ENCODE measurements at places on chromosomes 1 and 21.
A peak's percentile ranks its signal among the peaks of the same experiment; 100 is the strongest.

- DNase-seq: no peak
These were observed 6.1 kb downstream of the ATAD3A start for GRCh38 chr1:1517973-1518620.

DNA sequence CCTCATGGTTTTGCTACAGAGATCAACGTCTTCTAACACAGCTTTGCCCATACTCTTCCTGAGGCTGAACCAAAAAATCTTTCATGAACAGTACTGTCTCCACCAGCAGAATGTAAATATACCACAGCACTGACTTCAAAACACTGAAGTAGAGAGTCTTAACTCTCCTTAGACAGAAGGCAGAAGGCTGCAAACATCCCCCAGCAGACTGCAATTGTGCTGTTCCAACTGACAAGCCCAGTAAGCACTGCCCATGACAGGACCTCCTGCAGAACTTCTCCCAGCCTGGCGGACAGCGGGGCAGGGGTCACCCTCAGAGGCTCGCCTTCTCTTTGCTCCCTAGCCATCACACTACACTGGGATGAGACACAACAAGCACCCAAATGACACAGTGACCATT, 218.7 kb downstream of the RERE start:
- DNase-seq: peak; percentile 9

DNA sequence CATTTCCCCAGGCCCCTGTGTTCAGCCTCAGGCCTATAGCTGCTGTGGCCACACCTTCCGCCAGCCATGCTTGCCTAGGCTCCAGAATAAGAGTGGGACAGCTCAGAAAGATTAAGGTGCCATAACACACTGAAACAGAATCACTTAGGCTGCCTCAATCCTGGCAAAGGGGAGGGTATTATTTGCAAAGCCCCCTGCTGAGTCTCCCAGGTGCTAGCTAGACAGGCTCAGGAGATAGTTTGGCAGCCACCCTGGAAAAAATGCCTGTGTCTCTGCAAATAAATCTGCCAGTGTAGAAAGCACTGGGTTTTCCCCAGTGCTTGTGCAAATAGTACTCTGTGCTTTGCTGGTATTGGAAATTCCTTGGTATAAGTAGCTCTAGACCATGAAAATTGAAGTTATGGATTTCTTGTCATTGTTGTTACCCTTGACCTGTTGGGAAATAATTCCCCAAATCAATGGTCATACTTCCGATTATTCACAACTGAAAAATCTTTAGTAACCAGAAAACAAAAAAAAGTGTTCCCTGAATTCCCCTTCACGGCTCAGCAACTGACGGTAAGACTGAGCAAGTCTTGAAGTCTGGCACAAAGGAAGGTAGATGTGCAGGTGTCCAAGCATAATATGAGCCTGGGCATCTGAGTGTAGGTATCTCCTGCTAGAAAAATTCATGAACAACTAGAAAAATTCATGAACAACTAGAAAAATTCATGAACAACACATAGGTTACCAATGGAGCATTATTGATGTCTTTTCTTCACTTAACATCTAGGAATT, 56.9 kb downstream of the PROX1 start:
- DNase-seq: no peak

DNA sequence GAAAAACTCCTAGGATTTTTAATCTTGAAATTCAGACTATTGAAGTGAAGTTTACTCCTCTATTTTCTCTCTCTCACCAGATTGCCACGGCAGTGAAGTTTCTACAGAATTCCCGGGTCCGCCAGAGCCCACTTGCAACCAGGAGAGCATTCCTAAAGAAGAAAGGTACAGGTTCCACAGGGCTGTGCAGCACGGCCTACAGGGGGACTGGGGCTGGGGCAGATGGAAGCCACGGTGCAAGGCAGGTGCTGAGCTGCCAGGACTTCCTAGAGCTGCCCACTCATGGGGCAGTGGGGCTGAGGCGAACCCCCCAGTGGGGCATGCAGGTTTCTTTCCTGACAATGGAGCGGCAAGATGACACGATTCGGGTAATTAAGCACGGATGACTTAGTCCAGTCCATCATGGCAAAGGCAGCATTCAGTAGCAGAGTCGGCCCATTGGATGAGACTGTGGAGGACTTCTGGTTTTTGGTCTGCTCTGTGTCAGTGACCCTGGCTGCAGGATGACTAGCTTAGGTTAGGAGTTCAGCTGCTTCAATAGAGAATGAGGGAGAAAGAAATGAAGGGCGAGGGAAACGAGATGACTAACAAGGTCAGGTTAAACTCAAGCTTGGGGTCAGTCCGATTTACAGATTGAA, 61.5 kb downstream of the PEX14 start:
- no peak for DNase-seq

- DNase-seq: no peak
These were observed 53.6 kb downstream of the CHODL start for GRCh38 chr21:18298228-18298627.

DNA sequence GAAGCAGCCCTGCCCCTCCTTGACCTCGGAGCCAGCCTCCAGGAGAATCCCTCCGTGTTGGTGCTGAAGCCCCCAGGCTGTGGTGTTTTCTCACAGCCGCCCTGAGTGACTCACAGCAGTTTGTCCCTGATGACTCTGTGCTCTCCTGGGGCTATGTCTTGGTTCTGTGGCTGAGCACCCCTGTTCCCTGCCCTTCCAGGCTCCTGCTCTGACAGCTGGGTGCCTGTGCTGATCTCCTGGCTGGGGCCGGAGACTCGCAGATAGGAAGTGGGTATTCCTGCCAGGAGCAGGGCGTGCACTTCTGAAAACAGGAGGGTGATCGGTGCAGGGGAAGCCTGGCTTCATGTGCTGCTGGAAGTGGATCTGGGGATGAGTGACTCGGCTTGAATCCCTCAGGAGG, 34.5 kb downstream of the POFUT2 start:
- peak; percentile 42 for DNase-seq

GRCh38 chr1:245888809-245889208, 618.3 kb downstream of the SMYD3 start:
- no peak for DNase-seq

- DNase-seq: no peak
These were observed 62.5 kb upstream of the BARHL2 start for GRCh38 chr1:90779573-90779972.

GRCh38 chr1:67609577-67610341, 75.2 kb upstream of the GADD45A start:
- no peak for DNase-seq

GRCh38 chr1:39107341-39108290, 81.5 kb downstream of the NDUFS5 start:
- no peak for DNase-seq

GRCh38 chr1:175207971-175208370, 15.4 kb upstream of the KIAA0040 start:
- DNase-seq: no peak

DNA sequence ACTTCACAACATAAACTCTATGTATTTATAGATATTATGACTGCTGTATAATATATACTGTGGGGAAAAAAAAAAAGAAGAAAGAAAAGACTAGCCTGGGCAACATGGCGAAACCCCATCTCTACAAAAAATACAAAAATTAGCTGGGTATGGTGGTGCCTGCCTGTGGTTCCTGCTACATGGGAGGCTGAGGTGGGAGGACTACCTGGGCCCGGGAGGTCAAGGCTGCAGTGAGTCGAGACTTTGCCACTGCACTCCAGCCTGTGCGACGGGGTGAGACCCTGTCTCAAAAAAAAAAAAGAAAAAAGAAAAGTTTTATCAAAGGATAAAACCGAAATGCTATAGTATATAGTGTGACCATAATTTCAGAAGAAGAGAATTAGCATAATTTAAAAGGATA, 2.7 kb downstream of the EXOC8 start:
- DNase-seq: no peak

GRCh38 chr1:89800022-89800655, 20.7 kb upstream of the LRRC8D start:
- no peak for DNase-seq

Measured in BE2C (cell line).